ENCODE measurements at places on chromosomes 7 and 10.

- no peak for DNase-seq
Measured at GRCh38 chr7:153414288-153414629, 637.9 kb upstream of the DPP6 start.

DNA sequence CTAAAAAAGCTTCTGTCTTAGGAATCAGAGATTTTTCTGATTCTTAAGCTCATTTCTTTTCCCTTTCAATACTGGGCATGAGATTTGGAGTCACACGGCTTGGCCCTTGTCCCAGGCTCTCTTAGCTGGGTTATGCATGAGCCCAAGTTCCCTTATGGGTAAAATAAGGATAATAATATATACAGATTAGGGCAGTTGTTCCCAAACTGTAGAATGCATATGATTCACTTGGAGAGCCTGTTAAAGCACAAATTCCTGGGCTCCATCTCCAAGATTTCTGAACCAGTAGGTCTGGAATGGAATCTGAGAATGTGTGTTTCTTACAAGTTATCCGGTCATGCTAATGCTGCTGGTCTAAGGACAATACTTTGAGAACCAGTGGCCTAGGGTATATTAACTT, 154.0 kb downstream of the REEP3 start:
- DNase-seq: no peak

DNA sequence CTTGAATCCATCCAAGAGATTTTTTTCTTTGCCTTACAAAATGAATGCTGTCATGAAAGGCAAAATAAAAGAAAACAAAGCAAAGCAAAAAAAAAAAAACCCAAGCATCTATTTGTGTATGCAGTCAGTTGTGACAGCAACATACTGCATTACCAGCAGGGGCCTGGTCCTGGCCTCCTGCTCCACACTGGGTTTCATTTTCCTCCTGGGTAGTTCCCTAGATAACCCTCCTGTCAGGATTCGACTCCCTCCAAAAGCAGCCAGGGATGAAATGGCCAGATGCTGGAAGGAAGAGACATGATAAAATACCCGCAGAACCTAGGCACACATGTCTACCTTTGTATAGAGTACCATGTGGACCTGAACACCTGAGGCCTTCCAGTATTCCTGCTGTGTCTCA, 148.6 kb downstream of the NRCAM start:
- DNase-seq: no peak

DNA sequence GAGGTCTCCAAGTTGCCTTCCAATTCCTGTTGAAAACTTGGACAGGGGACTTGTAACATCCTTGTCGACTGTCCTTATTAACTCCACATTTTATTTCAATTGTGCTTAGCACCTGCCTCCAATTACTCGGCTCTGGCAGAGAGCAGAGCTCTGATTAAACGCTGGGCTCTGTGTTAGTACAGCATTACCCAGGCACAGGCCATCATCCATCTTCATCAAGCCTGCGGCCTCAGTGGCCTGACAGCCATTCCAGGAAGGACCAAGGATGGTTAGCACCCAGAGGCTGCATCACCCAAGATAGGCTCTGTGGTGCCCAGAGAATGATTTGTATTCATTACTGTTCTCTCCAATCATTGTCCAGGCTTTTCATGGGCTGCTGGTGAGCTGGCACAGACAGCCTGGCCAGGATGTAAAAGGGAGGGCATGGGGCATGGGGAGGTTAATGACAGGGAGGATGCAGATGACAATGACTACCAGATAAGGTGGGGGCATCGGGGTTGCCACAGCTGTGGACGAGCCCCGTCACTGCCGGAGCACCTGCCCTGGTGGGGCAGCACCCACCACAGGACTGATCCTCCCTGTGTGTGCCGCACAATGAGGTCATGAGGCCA, 123.3 kb downstream of the PTPN20 start:
- no peak for DNase-seq

DNA sequence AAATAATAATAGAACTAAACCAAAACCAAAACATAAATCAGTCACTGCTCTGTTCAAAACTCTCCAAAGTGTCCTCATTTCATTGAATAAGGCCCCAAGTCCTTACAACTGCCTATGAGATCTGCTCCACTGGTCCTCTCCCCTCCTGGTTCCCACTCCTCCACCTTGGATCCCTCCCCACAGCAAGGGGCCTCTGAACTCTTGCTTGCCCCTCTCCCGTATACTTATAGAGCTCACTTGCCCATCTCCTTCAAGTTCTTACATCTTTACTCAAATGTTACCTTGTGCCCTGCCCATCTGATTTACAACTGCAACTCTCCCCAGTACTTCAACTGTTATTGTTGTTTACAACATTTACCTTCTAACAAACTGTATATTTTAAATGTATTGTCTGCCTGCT, 819 bp downstream of the POLD2 start:
- no peak for DNase-seq

- DNase-seq: no peak
Measured at GRCh38 chr10:102815790-102816549, 21.2 kb downstream of the CYP17A1 start.

DNA sequence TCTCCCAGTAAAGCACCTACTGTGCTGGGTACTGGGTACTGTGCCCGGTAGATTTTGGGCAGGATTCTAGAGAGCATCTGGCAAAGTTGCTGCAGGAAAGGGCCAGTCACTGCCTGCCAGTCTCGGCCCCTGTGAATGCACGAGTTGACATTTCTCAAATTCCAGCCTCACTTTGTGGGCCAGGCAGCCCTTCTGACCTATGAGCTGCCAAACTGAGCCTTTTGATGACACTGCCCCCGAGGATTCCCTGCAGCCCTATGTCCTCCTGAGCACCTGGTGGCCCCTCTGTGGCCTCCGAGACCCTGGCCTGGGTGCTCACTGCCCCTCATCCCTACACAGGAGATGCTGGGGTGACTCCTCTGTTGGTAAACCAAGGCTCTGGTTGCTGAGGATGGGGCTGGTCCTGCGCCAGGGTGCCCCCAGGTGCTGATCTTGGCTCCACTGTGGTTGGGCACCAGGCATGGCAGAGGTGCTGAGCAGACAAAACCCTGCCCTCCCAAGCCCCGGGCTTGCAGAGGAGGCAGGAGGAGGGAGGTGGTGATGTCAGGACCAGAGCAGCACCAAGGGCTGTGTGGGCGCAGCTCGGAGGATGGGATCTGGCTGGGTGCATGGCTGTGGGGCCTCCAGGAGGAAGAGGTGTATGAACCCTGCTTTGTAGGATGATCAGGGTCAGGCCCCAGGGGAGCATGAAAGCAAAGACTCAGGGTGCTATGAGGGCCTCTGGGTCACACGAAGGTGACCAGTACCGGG, 16.2 kb downstream of the LHPP start:
- no peak for DNase-seq
